ENCODE measurements at places on chromosomes 7 and 10.

GRCh38 chr10:43667317-43667731, 18.6 kb upstream of the ZNF32 start:
- no peak for DNase-seq

- DNase-seq = no peak
Observed at GRCh38 chr7:147607157-147607800, 983.3 kb upstream of the C7orf33 start.

GRCh38 chr7:109343678-109344077, 774.0 kb downstream of the DNAJB9 start:
- no peak for DNase-seq

DNA sequence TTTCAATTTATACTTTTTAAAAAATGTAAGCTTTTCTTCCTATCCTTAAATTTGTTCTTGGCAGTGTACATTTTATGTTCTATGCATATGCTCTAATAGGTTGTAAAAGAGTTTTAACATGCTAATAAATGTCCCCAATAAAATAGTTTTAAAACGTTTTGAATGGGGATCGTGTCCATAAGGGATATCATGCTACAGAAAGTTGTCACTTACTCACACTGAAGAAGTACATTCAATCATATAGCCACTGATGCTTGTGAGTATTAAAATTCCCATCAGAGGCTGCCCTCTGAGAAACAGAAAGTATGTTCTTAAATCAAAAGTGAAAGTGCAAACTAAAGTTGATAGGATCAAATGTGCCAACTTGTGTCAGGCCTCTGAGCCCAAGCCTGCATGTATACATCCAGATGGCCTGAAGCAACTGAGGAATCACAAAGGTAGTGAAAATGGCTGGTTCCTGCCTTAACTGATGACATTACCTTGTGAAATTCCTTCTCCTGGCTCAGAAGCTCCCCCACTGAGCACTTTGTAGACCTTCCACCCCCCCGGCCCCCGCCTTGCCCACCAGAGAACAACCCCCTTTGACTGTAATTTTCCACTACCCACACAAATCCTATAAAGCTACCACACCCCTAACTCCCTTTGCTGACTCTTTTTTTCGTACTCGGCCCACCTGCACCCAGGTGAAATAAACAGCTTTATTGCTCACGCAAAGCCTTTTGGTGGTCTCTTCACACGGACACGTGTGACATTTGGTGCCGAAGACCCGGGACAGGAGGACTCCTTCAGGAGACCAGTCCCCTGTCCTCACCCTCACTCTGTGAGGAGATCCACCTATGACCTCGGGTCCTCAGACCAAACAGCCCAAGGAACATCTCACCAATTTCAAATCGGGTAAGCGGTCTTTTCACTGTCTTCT, 877 bp upstream of the NOD1 start:
- peak; percentile 54 for DNase-seq
